ENCODE measurements at places on chromosomes 4 and X.

DNA sequence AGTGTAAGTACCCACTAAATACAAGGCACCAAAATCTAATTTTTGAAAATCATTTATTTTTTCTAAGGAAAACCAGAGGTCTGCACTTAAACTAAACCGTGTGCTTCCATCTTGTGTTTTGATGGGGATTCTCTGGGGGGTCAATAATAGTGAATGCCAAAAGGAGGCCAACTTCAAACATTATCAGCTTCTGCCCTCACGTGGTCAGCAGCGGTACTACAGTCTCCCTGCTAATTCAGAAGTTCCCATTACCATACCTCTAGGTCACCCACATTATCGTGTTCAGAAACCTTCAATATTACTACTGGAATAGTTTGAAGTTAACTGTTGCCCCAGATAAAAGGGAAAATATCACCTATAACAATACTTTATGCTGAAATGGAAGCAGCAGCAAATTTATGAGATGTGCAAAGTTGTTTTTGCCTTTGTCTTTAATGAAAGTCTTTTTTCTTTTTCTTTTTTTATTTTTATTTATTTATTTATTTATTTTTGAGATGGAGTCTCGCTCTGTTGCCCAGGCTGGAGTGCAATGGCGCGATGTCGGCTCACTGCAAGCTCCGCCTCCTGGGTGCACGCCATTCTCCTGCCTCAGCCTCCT, 17.3 kb downstream of the CTPS2 start:
- DNase-seq = peak; percentile 10

DNA sequence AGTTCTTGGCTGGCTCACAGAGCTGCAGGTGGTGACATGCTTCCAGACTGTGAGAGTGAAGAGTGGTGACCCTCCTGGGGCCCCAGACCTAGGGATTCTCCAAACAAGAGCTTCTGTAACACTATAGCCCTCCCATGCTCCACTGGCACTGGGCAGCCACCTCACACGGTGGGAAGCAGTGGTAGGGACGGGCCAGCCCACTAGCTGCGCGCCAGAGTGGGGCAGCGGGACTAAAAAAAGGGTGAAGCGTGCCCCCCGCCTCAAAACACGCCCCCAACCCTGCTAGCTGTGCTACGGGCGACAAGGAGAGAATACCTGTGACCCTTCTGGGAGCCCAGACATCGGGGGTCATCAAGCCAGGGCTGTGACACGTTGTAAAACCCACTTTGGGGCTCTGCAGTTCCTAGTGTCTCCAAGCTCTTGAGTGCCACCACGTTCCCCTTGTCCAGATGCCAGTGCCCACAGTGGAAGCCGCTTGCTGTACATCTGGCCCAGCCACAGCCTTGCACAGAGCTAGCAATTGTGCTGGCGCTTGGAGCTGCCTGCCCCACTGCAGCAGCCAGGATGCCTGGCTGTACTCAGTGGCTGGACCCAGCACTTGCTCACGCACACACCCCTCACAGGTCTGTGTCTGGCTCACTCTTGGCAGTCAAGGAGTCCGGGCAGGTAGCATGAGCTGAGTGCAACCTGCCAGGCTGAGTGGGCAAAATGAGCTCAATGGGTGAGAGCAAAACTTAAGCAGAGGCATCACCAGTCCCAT, 100.0 kb downstream of the DCAF12L2 start:
- DNase-seq = no peak

DNA sequence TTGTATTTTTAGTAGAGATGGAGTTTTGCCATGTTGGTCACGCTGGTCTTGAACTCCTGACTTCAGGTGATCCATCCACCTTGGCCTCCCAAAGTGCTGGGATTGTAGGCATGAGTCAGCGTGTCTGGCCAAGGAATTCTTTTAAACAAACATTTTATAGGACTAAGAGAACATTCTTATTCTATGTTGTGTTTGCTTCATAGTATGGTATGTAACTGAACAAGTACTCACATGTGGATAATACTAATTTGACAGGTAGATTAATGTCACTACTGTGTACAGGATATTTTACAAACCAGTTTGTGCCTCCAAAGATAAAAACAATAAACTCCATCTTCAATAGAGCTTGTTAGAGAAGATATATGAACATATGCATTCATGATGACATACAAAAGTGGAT, 1353.4 kb downstream of the PCDH7 start:
- DNase-seq = no peak

GRCh38 chr4:1367230-1367935, 20.4 kb downstream of the UVSSA start:
- DNase-seq = no peak

- DNase-seq = no peak
Measured at GRCh38 chr4:88276952-88277710, 7.2 kb downstream of the PPM1K start.

GRCh38 chrX:80879916-80880315, 70.2 kb upstream of the BRWD3 start:
- DNase-seq = no peak

DNA sequence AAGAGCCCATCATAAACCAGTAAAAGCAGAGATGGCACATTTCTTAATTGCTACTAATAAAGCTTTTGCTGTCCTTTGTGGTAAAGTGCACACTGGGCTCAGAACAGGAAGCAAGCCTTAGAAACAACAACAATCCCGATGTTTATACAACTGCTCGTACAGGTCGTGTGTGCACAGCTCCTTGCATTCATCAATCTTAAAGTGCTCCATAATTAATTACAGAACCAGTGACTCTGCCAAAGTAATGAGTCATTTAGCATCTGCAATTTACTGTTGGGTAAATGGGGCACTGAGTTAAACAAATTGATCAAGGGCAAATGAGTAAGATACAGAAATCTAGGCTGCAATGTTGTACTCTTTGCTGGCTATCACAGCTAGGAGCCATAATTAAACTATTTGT, 61.3 kb upstream of the TXK start:
- no peak for DNase-seq

- DNase-seq = no peak
Measured at GRCh38 chr4:78565971-78566372, 14.4 kb downstream of the ANXA3 start.

DNA sequence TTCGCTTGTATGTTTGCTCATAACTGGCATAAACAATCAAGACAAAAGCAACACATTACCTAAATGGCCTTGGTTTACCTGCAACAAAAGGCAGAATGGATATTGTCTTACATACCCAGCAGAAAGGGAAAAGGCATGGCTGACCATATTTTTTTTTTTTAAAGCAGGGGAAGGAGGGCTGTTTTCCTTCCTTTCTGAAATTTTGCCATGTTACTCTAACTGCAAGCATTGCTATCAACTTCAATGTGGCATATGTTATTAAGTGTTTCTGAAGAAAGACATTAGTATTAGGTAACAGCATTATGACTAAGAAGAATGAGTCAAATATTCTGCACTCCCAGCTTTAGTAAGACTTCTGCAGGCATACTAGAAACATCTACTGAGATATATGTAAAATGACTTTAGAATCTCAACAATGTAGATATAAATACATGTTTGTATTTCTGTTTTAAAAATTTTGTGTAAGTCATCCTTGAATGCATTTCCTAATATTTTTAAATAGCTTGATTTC, 512.6 kb upstream of the FAM241A start:
- DNase-seq = no peak

DNA sequence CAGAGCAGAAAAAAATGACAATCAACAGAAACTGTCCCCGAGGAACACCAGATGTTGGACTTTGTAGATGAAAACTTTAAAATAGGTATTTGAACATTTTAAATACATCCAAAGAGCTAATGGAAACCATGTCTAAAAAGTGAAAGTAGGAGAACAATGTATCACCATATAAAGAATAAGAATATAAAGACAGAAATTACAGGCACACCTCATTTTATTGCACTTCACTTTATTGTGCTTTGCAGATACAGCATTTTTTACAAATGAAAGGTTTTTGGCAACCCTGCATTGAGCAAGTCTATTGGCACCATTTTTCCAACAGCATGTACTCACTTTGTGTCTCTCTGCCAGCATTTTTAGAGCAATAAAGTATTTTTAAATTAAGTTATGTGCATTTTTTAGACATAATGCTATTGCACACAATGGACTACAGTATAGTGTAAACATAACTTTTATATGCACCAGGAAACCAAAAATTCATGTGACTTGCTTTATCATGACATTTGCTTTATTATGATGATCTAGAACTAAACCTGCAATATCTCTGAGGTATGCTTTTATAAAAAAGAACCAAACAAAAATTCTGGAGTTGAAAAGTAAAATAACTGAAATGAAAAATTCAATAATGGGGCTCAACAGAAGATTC, 212.4 kb upstream of the CASK start:
- no peak for DNase-seq

DNA sequence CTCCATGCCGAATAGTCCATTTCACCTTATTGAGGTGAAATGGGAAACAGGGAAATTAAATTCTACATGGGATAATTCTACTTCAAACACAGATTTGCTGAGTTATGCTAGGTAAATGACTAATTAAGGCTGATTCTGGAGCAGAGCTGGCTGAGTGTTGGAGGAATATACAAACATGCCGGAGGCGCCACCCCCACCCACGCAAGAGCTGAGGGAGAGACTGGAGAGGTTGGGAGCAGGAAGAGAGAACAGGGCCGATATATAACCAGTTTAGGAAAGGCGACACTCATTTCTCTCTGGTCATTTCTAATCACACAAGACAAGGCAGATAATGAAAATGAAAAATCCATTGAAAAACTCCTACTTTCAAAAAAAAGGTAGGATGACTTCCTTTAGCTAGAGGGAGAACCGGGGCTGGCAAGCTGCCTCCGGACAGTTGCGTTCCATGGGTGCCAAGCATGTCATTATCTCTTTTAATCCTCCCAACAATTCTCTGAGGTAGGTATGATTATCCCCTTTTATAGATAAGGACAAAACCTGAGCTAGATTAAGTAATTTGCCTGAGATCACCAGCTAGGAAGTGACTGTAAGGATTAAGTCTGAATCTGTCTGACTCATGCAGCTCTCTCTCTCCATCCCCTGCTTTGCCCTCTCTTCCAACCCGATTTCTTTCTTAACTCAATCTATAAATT, 27.6 kb upstream of the CFAP299 start:
- no peak for DNase-seq
